SIG-M5 (cell line): ENCODE measurements at places on chromosomes 7 and 10.

- no peak for DNase-seq
Observed at GRCh38 chr7:70632400-70632799, 499.5 kb upstream of the GALNT17 start.

- DNase-seq, result no peak
Observed at GRCh38 chr7:81299711-81300110, 380.9 kb upstream of the SEMA3C start.

DNA sequence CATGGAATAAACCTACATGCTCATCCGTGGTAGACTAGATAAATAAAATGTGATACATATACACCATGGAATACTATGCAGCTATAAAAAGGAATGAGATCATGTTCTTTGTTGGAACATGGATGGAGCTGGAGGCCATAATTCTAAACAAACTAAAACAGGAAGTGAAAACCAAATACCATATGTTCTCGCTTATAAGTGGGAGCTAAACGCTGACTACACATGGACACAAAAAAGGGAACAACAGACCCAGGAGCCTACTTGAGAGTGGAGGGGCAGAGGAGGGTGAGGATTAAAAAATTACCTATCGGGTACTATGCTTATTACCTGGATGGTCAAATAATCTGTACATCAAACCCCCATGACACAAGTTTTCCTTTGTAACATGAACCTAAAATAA lies 68.7 kb upstream of the SEC61G start:
- no peak for DNase-seq

DNA sequence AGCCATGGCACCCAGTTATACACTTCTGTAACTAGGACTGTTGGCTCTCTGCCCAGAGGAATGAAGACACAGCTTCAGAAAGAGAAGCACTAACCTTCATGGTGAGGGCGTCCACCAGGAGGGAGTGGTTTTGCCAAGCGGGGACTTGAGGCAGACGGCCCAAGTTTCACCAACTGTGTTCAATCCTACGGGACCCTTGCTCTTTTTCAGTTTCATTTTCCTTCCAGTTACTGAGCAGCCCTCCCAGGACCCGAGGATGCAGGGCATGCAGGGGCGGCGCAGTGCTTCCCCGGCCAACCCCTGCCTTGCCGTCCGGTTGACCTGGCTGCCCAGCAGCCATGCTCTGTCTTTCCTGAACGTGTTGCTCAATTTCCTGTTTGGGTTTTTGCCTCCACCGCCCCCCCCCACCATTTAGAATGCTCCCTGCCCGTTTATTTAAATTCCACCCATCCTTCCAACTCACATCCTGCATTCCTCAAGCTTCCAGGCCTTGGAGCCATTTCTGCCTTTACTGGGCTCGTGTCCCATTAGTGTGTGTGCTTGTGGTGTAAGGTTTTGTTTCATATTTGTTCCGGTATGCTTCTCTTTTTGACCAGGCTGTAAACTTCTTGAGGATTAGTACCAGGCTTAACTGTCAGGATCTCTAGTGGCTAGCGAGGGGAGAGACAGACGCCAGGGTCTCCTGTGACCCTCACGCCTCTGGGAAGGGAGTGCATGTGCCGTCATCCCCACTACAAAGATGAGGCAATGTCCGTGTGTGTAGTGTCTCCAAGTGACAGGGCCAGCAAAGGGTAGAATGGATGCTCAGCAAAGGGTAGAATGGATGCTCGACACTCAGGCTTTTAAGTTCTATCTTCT lies 31.6 kb downstream of the IL15RA start:
- DNase-seq, result no peak

DNA sequence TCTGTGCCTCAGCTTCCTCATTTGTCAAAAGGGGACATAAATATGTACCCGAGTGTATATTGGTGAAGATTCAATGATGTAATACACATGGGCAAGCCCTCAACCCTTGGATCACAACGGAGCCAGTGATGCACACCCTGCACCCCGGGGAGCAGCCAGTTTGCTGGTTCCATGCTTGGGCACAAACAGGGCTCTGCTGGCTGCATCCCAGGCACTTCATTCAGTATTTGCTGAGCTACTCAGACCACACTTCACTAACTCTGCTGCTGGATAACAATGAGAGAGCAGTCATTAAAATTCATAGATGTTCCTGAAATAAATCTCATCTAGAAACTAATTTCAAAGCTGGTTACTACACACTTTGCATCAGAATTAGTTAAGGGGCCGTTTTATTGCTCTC lies 72.0 kb downstream of the SCRN1 start:
- DNase-seq, result no peak

GRCh38 chr7:130303551-130303950 lies 10.6 kb downstream of the CPA4 start:
- DNase-seq, result no peak

DNA sequence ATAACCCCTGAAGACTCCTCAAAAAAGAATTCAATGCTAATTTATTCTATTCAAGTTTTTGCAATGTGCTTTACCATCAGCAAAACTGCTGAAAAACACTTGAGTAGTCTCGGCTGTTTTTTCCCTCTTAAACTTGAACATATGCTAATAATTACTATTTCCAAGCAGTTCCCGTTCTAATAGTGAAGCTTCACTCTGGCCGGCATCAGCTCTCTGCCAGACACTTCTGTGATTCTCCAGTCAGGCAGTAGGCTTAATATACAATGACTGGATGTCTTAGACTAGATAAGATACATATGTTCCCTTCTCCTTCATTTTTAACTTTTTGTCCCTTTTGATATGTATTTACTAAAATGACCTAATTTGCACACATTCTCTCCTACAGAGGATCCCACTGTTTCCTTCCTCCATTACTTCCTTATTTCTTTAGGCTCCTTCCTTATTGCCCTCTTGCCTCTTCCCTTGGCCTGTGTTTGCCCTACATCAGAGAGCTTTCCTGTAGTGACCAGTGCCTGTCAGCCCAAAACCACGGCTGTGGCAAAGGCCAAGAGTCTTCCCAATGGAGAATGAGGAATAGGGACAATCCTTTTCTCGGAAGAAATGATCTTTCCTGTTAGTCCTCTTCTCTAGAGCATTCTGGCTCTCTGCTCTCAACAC lies 23.5 kb downstream of the HEPACAM2 start:
- DNase-seq, result no peak

DNA sequence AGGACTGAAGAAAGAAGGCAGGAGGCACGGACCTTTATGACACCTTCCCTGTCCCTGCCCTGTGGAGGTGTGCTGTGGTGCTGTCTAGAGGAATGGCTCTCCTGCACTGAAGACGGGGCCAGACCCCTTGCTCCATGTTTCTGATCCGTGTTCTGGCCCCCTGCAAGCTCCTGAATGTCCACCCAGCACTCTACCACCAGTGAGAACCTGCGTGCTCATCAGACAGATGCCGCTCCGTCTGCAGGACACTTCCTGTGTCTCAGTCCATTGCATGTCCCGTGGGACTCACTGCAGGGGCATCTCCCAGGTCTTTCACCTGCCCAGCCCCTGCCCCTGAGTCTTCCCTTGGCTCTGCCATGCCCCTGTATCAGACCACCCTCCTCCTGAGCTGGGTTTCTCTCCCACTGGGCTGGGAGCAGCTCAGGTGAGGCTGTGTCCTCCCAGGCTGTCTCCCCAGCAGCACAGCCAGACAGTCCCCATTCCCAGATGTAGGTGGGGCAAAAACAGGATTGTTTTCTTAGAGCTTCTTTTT lies 278.3 kb upstream of the ZNF32 start:
- no peak for DNase-seq

- no peak for DNase-seq
Observed at GRCh38 chr10:11875494-11876281, 52.5 kb downstream of the PROSER2 start.

GRCh38 chr10:131690805-131691239 lies 210.0 kb upstream of the PPP2R2D start:
- no peak for DNase-seq

DNA sequence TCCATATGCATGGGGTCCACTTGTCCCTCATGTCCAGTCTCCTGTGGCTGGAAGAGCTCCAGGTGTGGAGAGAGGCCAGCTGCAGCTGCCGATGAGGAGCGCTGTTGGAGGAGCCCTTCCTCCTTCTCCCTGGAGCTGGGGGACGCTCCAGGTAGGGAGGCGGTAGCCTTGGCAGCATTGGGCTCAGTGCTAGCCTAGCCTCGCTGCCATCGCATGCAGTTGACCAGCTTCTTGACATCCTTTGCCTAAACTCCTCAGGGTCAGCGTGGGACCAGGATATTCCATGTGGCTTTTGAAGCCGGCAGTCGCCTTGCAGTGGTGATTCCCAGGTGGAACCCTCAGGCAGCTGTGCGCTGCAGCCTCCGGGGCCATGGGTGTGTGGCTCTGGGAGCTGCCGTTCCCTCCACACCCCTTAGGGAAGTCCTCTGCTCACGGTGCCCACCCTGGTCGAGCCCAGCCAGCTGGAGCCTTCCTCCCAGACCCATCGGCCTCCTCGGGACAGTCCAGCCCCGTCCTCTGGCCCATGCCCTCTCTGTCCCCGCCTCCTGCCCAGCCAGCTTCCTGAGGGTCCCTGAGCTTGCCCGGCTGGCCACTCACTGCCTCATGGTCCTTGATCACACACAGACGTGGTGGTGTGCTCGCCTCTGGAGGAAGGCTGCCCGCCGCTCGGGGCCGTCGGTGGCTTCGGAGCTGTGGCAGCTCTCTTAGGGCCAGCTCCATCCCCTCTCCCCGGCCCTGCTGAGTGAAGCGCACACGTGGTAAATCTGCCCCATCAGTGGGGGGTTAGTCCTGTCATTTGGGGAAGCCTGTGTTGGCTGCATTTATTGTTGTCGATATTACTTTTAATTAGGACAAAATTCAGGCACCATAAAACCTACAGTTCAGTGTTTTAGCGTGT lies 21.2 kb downstream of the INPP5A start:
- no peak for DNase-seq

- no peak for DNase-seq
Observed at GRCh38 chr7:98289333-98289875, 7.9 kb downstream of the BRI3 start.

GRCh38 chr10:110207011-110207804 lies at the start of gene MXI1:
MXI1 (plus strand) TSS chr10:110207605; CDS start chr10:110207809, 204 bp downstream.
- DNase-seq, result no peak

DNA sequence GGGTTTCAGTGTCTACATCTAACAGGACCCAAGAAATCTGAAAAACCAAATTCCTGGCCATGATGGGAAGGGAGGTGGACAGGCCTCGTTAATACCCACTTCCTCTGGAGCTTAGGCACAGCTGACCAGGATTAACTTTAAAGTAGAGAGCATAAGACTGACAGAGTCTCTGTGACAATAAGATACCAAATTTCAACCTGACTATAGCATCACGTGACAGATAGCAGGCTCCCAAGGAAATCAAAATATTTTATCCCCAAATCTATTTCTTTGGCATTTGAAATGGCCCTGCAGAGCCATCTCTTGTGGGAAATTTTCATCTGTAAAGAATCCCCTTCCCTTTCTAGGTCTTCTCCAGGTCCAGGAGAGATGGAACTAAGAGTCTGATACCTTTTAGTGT lies 258.3 kb downstream of the TCERG1L start:
- DNase-seq, result no peak

- no peak for DNase-seq
Observed at GRCh38 chr7:43650457-43651052, 67.6 kb downstream of the STK17A start.

DNA sequence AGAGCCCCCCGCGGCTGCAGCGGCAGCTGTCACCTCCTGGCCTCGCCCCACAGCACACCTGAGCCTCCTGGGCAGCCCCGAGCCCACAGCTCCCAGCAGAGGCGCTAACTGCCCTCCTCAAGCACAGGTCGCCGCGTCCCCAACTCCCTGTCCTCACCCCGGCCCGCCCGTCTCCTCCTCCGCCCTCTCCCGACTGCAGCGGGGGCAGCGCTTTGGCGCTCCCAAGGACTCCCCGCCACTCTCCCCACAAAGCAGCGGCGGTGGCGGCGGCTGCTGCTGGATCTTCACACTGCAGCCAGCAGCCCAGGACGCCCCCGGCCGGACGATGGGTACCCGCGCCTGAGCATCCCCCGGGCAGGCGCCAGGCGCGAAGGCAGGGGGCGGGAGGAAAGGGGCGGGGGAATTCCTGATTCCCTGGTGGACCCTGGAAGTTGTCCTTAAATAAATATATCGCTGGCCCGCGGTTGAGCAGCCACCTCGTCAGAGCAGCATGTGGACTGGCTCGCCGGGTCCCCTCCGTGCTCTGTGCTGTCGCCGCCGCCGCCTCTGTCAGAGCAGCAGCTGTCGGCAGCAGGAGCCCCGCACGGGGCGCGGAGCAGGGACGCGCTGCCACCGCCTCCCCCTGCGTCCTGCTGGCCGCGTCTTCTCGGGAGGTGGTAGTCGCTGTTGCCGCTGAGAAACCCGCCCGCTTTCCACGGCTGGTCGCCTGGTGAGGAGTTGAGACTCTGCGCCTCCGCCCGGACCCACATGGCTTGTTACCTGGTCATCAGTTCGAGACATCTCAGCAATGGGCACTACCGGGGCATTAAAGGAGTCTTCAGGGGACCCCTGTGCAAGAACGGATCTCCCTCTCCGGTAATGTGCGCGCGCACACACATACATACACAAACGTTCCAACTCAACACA lies at the start of gene ZNF804B:
Gene ZNF804B (plus strand): TSS at position 471 of the 906 bp plus-strand sequence. CDS start 277 bp downstream, at position 748.
- no peak for DNase-seq

DNA sequence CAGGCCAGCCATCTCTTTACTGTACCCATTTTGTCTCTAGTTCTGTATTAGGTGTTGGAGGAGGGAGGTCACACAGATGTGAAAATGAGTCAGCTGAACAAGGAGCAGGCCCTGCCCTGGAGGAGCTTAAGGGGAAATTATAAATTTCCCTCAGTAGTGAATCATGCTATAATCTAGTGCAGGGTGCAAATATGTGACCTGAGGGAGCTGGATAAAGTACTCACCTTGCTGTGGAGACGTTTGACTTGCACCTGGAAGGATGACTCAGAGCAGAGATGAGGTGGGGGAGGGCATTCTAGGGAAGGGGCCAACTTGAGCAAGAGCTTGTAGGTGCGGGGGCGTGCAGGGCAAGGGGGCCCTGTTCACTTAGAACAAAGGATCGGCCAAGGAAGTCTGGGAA lies 610.6 kb downstream of the SDK1 start:
- no peak for DNase-seq

- DNase-seq, result no peak
Observed at GRCh38 chr10:76879116-76879913, 758.3 kb downstream of the KCNMA1 start.

DNA sequence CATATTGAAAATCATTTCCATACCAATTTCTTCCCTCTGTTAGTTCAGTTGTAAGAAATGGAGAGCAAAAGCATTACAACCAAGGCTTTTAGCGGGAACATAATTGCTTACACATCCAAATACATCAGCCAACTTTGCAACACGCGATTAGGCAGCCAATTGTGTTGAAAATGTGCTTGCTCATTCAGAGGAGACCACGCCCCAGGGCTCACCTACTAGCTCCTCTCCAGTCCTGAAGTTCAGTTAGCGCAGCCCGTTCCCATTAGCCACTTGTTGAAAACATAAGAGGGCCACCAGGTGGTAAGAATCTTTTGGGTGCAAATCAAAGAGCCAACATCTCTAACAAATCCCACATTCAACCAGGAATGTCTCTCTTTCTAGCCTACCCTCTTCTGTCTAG lies 213.2 kb upstream of the MDFIC start:
- DNase-seq, result no peak

- DNase-seq, result no peak
Observed at GRCh38 chr10:1126461-1126860, 70.3 kb downstream of the WDR37 start.
